CD4-positive, alpha-beta T cell treated with Interleukin-2 at 100 ng/mL for 4 hours (primary cell): ENCODE measurements at places on chromosomes 4 and X.

DNA sequence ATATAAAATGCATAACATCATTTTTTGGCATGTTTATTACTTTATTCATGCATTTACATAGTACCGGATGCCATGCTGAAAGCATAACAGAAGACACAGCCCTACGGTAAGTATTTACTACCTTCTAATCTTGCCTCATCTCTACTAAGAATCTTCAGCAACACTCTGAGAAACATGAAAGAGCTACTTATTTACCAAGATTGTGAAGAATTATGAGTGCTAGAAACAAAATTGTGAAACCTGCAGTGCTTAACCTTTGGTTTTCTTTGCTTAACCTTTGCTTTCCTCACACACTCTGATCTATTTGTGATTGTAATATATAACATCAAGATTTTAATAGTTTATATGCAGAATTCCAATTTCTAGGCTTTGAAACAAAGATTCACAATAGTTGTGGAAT, 7.4 kb downstream of the ANTXR2 start:
- no peak for DNase-seq

DNA sequence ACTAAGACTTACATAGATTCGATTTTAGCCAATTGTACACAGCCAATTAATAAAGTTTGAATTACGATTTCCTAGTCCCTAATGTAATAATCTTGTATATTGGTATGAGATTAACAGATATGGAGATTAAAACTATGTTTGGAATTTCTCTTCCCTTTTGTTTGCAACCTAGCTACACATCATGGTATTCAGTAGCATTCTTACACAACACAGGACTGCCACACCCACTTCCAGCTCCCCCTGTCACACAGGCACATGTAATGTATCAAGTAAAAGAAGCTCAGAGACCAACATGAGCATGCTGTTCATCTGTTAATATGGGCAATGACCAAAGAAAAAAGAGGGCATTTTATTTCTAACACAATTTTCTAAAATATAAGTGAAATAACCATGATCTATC, 12.8 kb downstream of the SLC6A14 start:
- no peak for DNase-seq

- DNase-seq: no peak
These were observed 93.1 kb downstream of the GPC3 start for GRCh38 chrX:133892337-133892736.

- no peak for DNase-seq
These were observed 22.8 kb upstream of the MAML3 start for GRCh38 chr4:140176735-140177134.

DNA sequence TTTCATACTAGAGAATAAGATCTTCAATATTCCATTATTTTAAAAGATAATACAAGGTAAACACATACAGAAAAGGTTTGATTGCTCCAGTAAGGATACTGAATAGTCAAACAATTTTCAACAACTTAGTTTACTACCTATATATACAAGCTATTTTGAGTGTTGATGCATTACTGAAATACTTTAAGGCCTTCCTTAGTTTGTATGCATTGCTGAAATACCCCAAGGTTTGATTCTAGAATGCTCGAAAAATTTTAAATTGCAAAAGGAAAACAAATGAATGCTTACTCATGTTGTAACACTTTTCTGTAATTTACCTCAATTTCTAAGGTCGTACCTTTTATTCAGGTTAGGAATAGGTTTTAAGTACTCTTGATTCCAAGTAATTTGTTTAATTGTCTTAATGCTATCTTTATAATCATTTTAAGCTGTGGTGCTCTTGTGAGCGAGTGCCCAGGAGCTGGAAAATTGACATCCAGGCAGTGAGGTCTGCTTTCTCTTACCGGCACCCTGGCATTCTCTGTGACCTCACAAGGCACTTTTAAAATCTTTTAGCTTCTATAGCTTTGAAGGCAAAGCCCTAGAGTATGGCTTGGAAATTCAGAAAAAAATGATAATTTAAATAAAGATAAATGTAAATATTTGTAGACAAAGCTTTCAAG, 114.0 kb downstream of the BMPR1B start:
- no peak for DNase-seq

DNA sequence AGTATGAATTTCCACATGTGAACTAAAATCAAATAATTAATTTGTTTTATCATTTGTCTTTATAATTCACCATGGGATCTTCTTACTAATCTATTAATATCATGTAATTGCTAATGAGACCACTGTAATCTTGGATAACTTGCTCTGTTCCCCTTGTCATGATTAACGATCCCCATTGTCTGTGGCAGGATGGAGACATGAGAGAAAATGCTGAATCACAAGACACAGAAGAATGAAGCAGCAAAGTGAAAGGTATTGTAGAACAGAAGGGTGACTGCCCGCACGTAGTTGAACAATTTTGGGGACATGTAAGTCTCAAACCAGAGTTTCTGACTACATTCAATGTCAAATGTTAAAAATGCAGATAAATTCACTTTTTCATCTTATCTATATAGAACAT, 135.2 kb downstream of the EPHA5 start:
- no peak for DNase-seq

- DNase-seq: no peak
These were observed 27.6 kb downstream of the NAF1 start for GRCh38 chr4:163139048-163139447.

GRCh38 chr4:11230866-11231265, 197.8 kb downstream of the HS3ST1 start:
- DNase-seq: no peak

GRCh38 chrX:150036181-150036580, 97.9 kb upstream of the EOLA2 start:
- no peak for DNase-seq

- no peak for DNase-seq
These were observed 31.3 kb downstream of the IGFBP7 start for GRCh38 chr4:57078685-57079521.

DNA sequence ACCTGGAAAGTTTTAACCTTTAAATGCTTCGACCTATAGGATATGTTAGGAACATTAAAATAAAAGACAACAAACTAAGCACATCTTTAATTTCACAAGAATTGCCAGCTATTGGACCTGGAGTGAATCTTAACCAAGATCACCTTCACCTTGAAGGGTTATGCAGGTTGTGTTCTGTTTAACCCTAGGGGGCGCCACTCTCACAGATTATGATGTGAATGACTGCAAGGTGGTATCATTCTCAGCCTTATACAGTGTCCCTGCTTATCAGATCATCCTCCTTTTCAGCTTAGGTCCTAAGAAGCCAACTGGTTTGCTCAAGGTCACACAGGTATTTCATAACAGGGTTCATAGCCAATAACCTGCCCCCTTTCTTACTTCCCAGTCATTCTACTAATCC, 23.5 kb downstream of the INTS6L start:
- peak; percentile 35 for DNase-seq

GRCh38 chr4:4778554-4778953, 80.9 kb upstream of the MSX1 start:
- no peak for DNase-seq

GRCh38 chr4:122703868-122704267, 28.6 kb upstream of the BBS12 start:
- no peak for DNase-seq

DNA sequence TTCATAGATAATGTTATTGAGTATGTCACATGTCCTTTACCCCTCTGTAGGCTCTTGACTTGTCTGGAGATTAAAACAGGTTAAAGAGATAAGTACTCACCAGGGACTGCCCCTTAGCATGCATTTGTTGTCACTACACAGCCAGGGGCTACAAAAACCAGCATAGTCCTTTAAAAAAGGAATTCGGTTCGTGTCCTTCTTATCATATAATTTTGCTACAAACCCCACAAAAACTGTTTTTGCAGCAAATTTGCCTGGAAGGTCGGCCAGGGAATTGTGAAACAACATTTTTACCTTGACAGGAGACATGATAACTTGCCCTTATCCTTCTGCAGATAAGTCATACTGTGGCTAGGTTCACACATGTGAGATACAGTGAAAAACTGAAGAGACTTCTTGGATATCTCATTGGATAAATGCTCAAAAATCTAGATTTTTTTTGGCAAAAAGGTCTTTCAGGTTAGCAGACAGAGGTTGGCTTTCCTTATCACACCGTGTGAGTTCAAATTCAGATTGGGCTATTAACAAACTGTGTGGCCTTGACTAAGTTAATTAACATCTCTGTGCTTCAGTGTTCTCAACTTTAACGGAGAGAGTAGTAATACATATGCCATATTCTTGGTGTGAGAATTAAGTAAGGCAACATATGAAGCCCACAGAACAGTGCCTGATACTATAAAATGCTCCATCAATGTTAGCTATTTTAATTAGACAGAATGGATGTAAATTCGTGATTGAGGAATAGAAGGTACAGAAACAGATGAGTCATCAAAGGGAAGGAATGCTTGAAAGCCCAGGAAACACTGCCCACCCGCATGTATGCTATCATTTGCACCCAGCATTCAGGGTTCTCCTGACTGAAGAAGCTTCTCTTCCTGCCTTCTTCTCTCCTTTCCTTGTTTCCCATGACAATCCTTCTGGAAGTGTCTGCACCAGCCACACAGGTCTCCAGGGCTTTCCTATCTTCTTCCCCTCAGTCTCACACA, 30.0 kb downstream of the FAM9C start:
- DNase-seq: no peak

- no peak for DNase-seq
These were observed 49.2 kb upstream of the TLR2 start for GRCh38 chr4:153634738-153635353.

- no peak for DNase-seq
These were observed 700.5 kb downstream of the TRIML1 start for GRCh38 chr4:188839704-188840103.

DNA sequence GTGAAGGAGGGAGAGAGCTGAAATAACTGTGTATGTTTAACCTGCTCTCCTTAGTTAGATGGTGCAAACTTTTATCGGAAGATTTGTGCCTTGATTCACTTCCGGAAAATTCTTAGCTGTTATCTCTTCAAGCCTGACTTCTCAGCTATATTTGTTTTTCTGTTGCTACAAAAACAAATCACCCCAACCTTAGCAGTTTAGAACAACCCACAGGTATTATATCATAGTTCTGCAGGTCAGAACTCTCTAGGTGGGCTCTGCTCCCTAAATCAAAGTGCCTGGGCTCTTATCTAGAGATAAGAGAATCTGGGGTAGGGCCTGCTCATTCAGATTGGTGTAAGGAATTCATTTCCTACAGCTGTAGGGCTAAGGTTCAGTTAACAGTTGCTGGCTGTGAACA, 15.1 kb upstream of the CEP135 start:
- no peak for DNase-seq

GRCh38 chr4:26787461-26788340, 72.9 kb upstream of the STIM2 start:
- DNase-seq: peak; percentile 23

DNA sequence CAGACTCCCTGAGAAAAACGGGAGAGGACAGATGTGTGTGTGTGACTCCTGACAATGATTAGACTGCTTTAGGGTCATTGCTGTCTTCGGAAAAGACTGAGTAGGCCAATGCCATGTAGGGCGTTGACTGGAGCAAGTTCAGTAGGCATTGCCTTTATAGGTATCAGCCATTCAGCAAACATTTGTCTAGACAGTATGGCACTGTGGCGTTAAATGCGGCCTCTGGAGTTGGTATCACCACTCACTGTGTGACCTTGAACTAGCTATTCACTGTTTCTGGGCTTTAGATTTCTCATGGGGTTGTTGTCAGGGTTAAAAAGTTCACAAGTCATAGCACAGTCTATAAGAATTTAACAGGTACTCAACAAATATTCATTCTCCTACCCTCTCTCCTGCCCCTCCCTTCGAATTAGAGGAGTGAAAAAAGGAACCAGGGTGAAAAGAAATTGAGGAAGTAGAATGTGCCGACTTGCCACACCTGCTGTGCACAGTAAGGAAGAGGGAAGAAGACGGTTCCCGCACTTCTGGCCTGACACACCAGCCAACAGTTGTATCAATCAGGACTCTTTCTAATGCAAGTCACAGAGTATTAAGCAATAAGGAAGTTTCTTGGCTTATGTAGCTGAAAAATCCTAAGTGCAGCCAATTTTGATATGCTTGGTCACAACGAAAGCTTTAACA, 83.2 kb upstream of the PLAC8 start:
- no peak for DNase-seq

DNA sequence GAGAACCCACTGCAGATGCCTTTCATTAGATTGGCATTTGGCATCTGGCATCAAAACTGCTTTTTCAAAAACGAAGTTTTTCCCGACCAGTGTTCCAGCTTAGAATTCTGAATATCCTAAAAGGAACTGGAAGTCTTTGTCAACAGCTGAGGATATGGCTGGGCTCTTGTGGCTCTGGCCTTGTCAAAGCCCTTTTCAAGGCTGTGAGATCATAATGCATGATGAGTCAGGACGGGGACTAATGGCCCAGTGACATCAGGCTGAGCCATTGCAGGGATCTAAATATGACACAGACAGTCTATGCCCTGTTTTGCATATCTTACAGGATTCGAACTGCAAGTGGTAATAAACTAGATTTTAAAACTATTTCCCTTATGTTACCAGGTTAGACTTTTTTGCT, 306.4 kb downstream of the PTTG2 start:
- DNase-seq: no peak

DNA sequence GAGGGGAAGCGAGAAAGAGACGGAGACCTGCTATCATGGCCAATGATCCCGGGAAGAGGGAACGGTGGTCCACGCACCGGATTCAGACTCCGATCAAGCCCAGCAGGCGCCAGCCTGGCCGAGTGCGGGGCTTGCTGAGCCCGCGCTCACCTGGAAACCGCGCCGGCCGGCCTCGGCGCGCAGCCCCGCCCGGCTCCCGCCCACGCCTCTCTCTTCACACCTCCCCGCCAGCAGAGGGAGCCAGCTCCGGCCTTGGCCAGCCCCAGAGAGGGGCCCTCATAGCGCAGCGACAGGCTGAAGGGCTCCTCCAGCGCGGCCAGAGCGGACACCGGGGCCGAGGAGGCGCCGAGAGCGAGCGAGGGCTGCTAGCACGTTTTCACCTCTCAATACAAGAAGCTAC, 36.8 kb upstream of the SPANXN2 start:
- DNase-seq: no peak

DNA sequence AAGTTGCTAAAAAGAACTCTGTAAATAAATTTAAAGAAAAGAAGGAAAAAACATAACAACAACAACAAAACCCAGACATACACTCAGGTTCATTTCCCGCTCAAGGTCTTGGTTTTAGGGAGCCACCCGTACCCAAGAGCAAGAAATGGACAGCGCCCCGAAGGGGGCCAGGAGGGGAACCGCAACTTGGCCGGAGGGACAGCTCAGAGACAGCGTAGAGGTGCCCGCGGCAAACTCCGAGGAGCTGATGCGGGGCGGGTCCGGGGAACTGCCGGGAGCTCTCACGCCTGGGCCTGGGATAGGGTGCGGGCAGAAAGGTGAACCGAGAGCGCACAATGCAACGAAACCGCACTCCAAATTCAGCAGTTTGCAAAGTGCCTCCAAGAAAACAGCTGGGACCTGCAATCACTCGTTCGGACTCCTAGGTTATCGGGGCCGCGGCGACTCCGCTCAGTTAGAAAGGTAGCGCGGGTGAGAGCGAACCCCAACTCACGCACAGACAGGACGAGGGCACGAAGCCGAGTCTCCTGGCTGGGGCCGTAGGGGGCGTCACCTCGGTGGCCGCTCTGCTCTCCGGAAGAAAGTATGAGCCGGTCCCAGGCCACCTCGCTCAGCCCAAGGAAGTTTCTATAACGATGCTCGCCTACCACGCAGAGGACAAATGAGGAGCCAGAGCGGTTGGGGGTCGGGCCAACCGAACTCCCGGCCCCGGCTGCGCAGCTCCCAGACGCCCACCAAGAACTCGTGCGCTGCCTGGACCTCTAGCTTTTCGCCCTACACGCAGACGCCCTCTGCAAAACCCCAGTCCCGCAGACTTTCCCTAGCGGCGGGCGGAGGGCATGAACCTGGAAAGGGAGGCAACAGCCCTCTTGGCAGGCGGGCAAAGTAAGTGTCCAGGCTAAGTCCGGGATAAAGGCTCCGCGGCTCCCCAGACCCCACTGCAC, 1.4 kb downstream of the NDNF start:
- peak; percentile 14 for DNase-seq

GRCh38 chr4:20960291-20960690, 260.0 kb downstream of the PACRGL start:
- no peak for DNase-seq
